ENCODE measurements at places on chromosomes 11 and 22. TPM values are rescaled to one million over a fixed set of nuclear protein-coding genes. Genes with fewer than 3 reads are reported as not detected.

Gene BBOX1
- not detected for total RNA-seq

Gene ACR
- total RNA-seq: 0.16 TPM

Gene OR4D5
- total RNA-seq: not detected

Gene OR8G5
- total RNA-seq: not detected

Gene FADS2
- total RNA-seq: 52.3 TPM

Gene PATE2
- not detected for total RNA-seq

Gene TRIM6
- total RNA-seq: 1.3 TPM

Gene LRRC55
- total RNA-seq: 0.31 TPM
